Activated T-cell treated with anti-CD3 and anti-CD28 coated beads, Interleukin-2, amount 50 U/mL, for 48 hours (primary cell): ENCODE measurements at places on chromosomes 12 and 14.

DNA sequence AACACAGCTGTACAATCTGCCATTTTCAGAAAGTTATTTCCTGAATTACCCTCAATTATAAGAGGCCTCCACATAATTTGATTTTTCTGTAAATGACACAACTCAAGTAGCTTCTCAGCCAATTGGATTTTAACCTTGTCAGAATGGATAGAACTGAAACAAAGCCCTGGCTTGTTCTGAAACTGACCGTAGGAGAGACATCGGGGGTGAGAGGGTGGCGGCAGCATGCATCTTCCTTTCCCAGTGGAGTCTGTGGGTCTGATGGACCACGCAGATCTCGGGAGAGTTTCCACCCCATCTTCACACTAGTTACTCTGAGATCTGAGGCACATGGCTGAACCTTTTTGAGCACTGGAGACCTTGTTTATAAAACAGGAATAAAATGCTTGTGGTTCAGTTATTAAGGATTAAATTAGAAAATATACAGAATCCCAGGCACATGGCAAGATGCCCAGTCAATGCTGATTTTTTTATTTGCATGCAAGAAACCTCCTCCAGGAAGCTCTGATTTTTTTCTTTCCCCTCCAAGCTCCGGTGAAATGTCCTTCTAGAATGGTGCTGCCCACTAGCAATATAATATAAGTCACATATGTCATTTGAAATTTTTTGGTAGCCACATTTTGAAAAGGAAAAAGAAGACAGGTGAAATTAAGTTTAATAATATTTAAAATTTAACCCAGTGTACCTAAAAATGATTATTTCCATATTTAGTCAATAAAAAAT, 153.9 kb downstream of the CHST11 start:
- DNase-seq, result no peak

DNA sequence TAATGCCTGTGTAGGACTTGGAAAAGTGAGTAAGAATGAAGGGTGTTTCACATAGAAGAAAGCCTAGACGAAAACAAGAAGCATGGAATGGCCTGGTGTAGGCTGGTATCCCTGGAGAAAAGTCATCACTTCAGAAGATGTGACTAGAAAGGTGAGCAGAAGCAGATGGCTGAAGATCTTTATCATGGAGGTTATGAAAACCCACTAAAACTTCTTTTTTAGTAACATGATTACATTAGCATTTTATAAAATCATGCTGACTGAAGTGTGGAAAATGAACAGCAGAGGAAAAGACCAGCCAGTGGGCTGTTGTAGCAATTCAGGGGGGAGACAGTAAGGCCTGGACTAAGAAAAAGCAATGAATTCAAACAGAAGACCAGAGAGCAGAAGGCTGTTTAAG, 114.5 kb upstream of the G2E3 start:
- no peak for DNase-seq

GRCh38 chr14:55867311-55867710, 250.9 kb upstream of the PELI2 start:
- no peak for DNase-seq

DNA sequence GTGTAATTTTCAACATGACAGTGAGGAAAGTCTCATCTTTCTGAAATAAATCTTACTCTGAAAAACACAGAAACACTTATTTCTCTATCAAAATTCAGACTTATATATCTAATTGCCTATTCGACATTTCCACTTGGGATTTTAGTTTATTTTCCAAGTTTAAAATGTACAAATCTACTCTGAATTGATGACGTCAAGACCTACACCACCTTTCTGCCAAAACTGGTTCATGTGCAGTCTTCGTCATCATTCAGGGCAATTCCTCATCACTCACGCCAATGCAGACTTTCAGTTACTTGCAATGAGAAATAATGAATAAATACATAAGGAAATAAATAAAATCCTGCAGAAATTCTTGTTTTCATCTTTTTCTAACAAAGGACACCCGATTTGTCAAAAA, 843.8 kb downstream of the C12orf50 start:
- DNase-seq, result no peak

DNA sequence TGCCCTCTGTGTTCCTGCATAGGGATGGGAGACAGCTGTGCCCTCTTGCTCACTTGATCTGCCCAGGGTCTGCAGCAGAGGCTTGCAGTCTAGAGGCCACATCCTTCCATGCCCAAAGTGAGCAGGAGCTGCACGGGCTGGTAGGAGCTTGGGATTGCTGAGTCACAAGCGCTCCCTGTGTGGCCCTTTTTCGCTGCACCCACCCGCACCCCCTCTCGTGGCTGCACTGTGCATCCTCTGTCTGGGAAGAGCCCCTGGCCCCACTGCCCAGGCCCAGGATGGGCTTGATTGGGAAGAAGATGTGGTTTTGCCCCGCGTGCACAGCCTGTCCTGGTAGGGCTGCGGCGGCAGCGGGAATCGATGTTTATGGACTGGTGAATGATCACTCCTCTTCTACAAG, 192.4 kb downstream of the TSPAN9 start:
- DNase-seq, result no peak

DNA sequence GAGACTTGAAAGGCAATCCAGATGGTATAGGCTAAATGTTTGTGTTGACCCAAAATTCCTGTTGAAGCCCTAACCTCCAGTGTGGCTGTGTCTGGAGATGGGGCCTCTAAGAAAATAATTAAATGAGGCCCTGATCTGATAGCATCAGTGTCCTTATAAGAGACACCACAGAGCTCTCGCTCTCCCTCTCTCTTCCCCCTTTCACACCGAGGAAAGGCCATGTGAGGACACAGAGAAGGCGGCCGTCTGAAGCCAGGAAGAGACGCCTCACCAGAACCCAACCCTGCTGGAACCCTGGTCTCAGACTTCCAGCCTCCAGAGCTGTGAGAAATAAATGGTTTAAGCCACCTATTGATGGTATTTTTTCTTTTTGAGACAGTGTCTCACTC, 87.5 kb downstream of the SCARB1 start:
- no peak for DNase-seq

GRCh38 chr14:44795725-44796124, 166.0 kb downstream of the KLHL28 start:
- no peak for DNase-seq

GRCh38 chr12:111519083-111519482, 80.0 kb downstream of the ATXN2 start:
- no peak for DNase-seq

GRCh38 chr14:55212634-55213033, 21.2 kb upstream of the DLGAP5 start:
- DNase-seq, result no peak

GRCh38 chr14:101927859-101928258, 36.5 kb upstream of the DYNC1H1 start:
- peak; percentile 38 for DNase-seq

GRCh38 chr12:26871985-26872384, 39.0 kb upstream of the ITPR2 start:
- no peak for DNase-seq
